ENCODE measurements at places on chromosomes 6 and 20. TPM values are rescaled to one million over a fixed set of nuclear protein-coding genes. Genes with fewer than 3 reads are reported as not detected.
A peak's percentile ranks its signal among the peaks of the same experiment; 100 is the strongest.

GRCh38 chr20:21808863-21809664, 103.6 kb downstream of the PAX1 start:
- DNase-seq, result peak; percentile 83

GRCh38 chr6:71529769-71530168, 241.2 kb downstream of the OGFRL1 start:
- DNase-seq, result no peak

GRCh38 chr20:34375977-34376430, 12.9 kb downstream of the ITCH start:
- no peak for DNase-seq

DNA sequence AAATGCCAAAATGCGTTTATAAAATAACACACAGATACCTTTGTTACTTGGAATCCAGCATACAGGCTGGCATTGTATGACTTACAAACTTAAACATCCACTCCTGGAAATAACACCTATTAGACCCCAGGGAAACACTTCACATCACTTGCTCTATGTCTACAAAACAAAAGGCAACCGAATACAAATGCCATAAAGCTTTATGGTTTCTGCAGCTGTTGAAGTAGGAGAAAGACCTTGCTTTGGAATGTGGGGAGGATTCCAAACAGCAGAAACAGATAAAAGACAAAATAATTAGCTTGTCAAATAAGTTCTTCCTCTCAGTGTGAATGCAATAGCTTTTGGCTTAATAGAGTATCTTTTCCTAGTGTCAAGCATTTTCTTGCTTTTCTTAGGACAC, 9.8 kb upstream of the AMD1 start:
- DNase-seq, result peak; percentile 11

DNA sequence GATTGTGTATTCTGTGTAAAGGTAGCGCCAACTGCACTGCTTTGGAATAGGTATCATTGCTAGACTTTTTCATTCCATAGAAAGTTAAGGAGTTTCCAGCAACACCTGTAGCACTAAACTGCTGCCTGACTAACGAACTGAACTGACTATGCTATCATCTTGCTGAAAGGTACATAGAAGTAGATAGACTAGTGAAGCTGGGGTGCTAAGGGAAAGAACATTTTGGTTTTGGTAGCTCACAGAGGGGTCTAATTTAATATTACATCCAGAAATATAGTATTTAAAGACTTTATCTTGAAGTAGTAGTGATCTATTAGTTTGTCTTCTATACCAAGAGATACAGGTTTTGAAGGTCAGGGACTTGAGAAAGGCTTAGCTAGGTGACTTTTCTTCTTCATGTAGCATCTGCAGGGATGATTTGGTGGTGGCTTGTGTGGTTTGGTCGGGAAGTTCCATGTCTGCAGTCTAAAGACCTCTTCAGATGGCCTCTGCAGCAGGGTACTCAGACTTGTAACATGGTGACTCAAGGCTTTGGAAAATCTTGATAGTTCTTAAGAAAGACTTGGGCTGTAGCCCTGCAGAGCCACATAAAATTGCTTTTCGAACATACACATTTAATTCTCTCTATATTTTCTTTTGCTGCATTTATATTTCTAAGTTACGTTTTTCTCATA, 10.2 kb downstream of the SENP6 start:
- no peak for DNase-seq

DNA sequence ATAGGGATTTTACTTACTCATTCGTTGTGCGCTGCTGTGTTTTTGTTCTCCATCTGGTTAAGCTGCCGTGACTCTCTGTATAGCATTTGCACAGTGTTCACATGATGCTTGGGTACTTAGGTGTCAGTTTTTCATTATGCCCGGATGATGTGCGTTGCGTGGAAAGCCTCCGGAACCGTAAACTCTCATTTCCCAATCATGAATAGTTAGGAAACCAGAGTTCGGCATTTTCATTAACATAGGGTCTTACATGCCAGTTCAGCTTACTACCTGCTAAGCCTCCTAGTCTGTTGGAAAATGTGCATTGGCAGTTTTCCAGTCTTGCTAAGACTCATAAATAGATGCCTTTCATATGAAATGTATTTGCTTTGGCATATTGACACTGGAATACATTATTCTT, 483.4 kb upstream of the FLRT3 start:
- peak; percentile 27 for DNase-seq

- DNase-seq, result peak; percentile 8
Observed at GRCh38 chr20:16462711-16463110, 110.5 kb downstream of the KIF16B start.

MOCS1 gene
- total RNA-seq, result 11.3 TPM

PROKR2 gene
- not detected for total RNA-seq

SLC25A27 gene
- total RNA-seq, result 25.9 TPM

YTHDF1 gene
- 28.1 TPM for total RNA-seq

TSPO2 gene
- total RNA-seq, result not detected

DNA sequence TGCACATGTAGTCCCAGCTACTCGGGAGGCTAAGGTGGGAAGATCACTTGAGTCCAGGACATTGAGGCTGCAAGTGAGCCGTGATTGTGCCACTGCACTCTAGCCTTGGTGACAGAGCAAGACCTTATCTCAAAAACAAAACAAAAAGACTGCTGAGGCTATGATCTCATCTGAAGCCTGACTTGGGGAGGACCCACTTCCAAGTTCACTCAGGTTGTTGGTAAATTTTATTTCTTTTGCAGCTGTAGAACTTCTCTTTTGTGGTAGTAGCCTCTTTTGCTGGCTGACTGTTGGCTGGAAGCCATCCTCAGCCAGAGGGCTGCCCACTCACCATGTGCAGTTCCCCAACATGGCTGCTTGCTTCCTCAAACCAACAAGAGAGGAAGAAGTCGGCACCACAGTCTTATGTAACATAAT, 36.8 kb upstream of the ME1 start:
- no peak for DNase-seq

DNA sequence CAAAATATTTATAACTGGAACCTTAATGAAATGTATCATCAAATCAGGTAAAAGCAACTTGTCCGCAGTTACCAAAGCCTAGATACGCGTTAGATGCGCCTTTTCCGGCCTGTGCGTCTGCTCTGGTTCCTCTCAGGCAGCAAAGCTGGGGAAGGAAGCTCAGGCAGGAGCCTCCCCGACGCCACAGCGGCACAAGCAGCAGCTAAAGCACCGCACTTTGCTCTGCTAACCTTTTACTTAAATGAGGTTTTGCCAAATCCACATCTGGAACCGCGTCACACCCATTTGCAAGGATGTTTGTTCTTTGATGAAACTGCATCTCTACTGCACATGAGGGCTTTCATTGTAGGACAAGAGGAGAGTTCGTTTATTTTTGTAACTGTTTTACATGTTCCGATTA, 36.8 kb downstream of the THBS2 start:
- DNase-seq, result no peak

DNA sequence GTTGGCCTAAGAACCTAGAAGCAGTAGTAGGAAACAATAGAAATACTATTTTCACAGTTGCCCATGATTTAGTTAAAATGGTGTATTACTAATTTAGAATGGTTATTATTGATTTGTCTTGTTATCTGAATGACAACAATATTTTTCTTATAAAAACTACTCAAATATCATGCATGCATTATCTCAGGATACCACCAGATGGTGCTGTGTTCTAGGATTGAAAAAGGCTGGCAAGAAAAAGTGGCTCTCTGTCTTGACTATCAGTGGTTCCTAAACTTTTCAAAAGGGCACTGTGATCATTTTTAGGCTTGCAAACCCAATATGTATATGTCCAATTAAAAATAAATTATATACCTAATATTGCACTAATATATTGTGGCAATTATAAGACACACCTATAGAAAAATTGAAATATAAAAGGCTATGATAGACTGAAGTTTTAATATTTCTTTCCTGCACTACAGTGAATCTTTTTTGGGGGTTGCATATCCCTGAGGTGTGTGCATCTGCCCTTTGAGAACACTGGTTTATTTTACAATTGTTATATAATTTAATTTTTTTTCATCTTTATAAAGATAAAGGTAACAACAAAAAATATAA, 131.7 kb upstream of the MLIP start:
- peak; percentile 60 for DNase-seq

PDYN gene
- 0.12 TPM for total RNA-seq

PTPRK gene
- 30.9 TPM for total RNA-seq

FAM209B gene
- total RNA-seq, result not detected

- DNase-seq, result no peak
Observed at GRCh38 chr6:157892363-157892877, 69.4 kb downstream of the SNX9 start.

DNA sequence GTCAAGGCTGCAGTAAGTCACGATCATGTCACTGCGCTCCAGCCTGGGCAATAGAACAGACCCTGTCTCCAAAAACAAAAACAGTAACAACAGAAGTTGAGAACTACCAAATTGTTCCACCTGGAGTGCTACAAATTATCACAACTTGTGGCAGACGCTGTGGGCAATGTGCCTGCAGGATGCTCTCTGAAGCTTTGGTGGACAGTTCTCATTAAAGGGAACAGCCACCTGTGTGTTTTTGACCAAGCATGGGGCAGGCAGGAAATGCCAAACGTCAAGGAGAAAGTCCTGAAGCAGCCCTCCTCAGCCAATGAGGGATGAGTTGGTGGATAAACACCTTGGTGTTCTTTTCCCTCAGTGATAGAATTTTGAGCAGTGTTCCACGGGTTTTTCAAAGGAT, 15.8 kb downstream of the COX4I2 start:
- DNase-seq, result no peak

DNA sequence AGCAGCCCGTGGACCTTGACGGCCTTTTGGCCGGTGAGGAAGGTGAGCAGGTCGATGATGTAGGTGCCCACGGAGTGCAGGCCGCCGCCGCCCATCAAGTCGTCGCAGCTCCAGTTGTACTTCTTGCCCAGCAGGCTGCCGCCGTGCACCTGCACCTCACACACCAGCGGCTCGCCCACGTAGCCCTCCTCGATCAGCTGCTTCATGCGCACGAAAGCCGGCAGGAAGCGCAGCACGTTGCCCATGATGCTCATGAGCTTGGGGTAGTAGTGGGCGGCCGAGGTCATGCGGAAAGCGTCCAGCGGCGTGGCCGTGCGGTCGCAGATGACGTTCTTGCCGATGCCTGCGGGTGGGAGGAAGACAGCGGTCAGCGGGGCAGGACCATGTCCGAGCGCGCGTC, 37.0 kb upstream of the TBC1D7 start:
- no peak for DNase-seq

TP53TG5 gene
- not detected for total RNA-seq

PKHD1 gene
- 0.04 TPM for total RNA-seq

DNA sequence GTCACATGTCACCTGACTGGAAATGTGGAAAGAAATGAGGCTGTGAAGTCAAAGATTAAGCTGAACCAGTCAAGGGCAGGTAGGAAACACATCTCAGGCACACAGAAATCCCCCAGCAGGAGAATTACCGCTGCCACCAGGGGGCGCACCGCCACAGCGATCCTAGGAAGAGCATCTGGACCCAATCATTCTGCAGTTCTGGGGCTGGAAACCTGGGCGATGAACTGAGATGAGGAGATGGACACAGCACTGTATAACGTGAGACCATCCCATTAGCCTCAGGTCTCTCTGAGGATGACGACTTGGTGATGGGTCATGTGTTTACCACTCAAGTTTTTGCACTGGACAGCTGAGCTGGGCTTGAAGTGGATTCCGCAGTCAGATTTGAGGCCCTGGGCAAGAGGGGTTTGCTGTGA, 6.5 kb upstream of the SLC24A3 start:
- DNase-seq, result peak; percentile 78

- no peak for DNase-seq
Observed at GRCh38 chr6:26578741-26579140, 18.0 kb upstream of the ABT1 start.
